ENCODE measurements at places on chromosomes 7 and 10. TPM values are rescaled to one million over a fixed set of nuclear protein-coding genes. Genes with fewer than 3 reads are reported as not detected.

The TET1 gene
- 17.4 TPM for total RNA-seq

The TMEM270 gene
- total RNA-seq, result not detected

The STAMBPL1 gene
- total RNA-seq, result 61.2 TPM

The STMP1 gene
- total RNA-seq, result 32.1 TPM

The HOXA2 gene
- total RNA-seq, result not detected

The PNLIPRP1 gene
- not detected for total RNA-seq

The ICA1 gene
- not detected for total RNA-seq

The ATP6V0E2 gene
- 50.1 TPM for total RNA-seq

The STRIP2 gene
- total RNA-seq, result 10.7 TPM

The THSD7A gene
- 0.64 TPM for total RNA-seq

The ABCA13 gene
- 10.2 TPM for total RNA-seq
